Effector memory CD4-positive, alpha-beta T cell (primary cell): ENCODE measurements at places on chromosomes 1 and 21.

GRCh38 chr1:67496329-67496728 lies 66.1 kb upstream of the SERBP1 start:
- no peak for DNase-seq

- DNase-seq = no peak
These were observed 28.6 kb upstream of the OPRD1 start for GRCh38 chr1:28783363-28783762.

GRCh38 chr1:29380532-29380931 lies 144.2 kb downstream of the PTPRU start:
- DNase-seq = no peak

GRCh38 chr21:21547368-21547953 lies 549.3 kb downstream of the NCAM2 start:
- DNase-seq = no peak

DNA sequence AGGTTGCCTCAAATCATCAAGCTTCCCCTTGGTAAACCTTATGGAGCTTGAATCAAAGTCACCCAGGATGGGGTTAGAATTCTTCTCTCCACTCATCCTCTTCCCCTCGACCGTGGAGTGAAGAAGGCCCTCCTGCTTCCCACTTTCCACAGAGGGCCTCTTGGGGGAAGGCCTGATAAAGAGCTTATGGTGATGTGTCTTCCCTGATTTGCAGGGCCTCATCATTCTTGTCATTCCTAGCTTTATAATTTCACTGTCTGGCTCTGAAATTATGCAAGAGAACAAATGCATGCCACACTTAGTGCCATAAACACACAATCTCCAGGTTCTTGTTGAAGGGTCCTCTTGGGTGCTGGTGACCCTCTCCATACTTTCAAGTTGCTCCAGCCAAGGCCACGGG lies 101.2 kb downstream of the HMGB4 start:
- DNase-seq = no peak

DNA sequence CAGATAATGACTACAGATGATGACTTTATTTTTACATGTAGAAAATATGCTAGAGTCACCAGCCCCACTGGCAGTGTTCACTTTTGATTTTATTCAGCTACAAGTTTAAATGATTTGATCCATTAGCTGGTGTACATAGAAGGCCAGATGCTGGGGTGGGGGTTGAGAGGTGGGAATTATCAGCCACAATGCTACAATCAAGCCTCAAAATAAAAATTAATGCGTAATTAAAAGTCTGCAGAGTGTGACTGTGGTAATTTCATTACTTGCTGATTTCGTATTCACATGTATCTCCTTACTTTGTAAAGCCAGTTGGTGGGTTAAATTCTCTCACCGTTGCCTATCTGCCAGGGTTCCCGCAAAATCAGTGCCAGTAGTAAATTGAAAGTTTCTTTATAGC lies 109.3 kb downstream of the GALNT2 start:
- DNase-seq = no peak
